ENCODE measurements at places on chromosomes 7 and 10.

- DNase-seq, result no peak
Observed at GRCh38 chr7:4519819-4520520, 162.1 kb upstream of the FOXK1 start.

GRCh38 chr7:26593393-26593792 lies 271.0 kb downstream of the SKAP2 start:
- no peak for DNase-seq

- DNase-seq, result no peak
Observed at GRCh38 chr10:16848562-16849154, 31.4 kb upstream of the RSU1 start.

GRCh38 chr7:106050746-106051117 lies 61.4 kb downstream of the SYPL1 start:
- DNase-seq, result peak; percentile 58

DNA sequence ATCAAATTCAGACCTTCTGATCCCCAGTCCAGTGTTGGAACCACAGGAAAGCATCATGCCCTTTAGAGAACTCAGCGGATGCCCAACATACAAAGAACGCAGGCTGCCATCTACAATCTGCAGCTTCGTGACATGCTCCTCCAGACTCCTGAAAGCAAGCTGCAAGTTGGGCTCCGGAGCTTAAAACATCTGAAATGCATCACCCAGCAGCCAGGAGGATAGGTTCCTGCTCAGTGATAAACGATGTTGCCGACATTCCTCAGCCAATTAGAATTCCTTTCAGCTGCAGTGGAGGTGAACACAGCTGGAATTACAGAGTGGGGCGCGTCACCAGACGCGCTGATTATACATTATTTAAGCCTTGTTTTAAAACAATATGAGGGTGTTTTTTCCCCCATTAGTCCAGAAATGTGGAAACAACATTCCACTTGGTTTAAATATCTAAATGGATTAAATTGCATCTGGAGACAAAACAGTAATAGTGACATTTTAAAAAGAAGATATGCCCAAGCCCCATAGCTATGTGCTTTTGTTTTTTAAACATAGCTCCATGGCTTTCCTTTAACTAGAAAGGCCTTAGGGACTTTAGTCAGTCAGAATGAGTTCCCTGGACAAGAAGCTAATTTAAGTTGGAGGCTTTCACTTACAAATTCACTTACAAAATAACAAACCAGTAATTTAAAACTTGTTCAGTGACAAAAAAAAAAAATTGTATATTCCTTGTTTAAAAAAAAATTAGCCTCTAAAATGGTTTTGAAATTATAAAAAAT lies 6.3 kb downstream of the SMURF1 start:
- peak; percentile 80 for DNase-seq

DNA sequence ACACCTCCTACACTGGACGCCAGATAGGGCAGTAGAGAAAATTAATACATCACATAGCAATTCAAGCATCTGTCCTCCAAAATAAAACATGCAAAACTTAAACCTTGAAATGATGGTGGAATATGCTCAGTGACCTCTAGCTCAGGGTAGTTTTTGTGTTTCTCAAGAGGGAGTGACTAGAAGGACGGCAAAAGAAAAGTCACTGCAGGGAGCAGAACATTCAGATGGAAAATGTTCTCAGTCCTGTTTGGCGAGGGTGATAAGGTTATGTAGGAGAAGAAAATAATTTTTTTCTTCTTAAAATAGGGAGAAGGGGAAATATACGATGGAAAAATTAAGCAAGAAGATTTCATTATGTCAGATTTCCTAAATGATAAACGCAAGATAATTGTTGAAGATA lies 50.9 kb downstream of the APBB1IP start:
- DNase-seq, result peak; percentile 51

- no peak for DNase-seq
Observed at GRCh38 chr10:42937649-42938180, 139.2 kb upstream of the RET start.

DNA sequence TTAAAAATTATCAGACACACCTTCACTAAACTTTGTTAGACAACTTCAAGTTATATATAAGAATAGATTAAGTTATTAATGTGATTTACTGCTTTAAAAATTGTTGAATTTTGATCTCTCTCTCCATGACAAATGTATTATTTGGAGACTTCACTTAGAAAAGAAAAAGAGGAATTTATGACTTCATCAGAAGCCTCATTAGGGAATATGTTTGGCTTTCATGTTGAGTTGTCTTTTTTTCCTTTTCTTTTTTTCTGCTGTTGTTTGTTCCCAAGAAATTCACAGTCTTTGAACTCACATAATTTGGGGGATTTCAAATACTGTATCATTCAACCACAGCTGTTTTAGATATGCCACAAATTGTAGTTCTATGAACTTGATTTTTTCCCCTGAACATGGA lies 149.5 kb downstream of the PPP1R9A start:
- DNase-seq, result no peak

DNA sequence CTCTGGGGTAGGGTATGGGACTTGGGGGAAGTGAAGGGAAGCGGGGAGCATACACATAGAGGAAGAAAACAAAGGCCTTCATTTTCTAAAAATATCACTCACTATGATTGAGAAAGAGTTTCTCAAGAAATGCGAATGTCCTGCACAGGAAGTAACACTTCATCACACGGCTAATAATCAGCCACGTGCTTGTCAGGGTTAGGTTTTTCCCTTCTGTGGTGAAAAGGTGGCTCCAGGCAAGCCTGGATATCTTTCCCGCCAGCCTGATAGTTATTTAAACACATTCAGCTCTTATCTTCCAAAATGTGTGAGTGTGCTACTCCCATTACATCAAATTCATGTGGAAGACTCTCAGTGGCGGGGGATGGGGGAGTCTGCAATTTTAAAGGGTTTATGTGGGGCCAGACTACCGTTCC lies 166.4 kb upstream of the ADO start:
- peak; percentile 72 for DNase-seq

DNA sequence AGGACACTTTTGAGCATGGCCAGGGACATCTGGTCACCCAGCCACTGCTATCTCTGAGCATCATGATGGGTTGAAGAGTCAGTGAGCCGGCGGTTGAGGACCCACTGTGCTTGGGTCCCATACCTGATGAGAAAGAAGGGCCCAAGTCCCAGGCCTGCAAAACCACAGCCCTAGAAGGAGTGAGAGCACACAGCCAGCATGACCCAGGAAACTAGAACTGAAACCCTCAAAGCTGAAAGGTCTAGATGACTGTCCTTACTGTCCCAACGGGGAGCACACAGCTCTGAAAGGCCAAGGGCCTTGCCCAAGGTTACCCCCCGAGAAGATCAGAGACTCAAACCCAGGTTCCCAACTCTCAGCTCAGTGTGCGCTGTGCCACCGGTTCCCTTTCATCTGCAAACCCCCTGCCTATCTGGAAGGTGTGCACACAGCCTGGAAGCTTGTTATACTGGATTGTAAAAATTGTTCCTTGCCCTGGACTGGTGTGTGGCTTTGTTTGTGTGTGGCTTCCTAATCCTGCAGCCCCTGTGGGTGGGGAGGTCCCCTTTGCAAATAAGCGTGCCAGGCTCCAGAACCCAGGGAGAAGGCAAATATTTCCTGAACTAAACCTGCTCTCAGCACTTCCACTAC lies 22.6 kb upstream of the PSAP start:
- DNase-seq, result no peak

DNA sequence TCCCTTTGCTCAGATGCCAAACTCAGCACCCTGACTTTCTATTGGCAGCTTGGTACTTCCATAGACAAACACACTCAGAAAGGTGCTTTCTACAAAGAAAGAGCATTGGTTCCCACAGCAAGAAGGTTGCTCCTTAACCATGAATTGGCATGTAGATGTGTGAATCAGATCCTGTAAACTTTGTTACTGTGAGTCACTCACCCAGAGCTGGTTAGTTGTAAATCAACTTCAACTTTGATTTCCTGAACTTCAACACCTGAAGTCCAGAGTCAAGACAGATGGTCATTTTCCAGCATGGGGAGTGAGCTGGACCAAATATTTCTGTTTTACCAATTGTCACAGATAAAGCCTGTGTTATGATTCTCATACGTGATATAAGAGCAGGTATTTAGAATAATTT lies 797.2 kb downstream of the TNS3 start:
- peak; percentile 55 for DNase-seq

DNA sequence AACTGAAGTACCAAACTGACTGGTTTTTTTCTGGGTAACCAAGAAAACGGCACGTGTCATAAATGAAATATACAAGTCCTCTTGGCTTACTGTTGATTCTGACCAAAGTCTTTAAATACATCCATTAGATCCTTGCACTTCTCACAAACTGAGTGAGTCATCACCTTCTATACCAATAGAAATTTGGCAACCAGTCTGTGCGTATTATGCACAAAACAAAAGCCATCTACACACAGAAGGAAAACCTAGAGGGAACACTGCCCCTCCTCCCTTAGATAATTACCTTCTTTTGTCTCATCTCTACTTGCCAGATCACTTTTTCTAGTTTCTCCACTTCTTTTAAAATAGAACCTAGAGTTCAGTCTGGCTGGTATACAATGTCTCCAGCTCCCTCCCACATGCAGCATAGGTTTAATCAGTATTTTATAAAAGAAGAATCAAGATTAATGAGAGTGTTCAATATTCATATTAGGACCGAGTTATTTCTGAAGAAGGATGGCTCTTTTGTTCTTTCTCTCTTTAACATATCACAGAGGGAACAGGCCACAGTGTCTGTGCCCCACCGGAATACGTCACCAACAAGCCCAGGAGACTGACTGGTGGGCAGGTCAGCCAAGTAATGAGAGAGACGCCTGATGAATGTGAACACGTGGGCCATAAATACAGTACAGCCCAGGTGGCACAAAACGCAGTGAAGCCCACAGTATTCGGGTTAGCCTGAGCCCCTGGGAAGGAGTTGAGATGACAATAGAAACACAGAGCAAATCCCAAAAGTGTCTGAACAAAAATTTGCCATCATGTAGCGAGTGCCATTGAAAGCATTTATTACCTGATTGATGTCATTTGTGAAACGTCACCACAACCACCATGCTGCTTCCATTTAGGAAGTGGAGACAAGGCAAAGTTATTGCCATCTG lies 91.3 kb downstream of the KIAA1549 start:
- DNase-seq, result peak; percentile 28

- DNase-seq, result no peak
Observed at GRCh38 chr10:103654925-103655324, 161.4 kb downstream of the NEURL1 start.

GRCh38 chr7:80312139-80312661 lies 177.6 kb downstream of the GNAI1 start:
- peak; percentile 93 for DNase-seq

DNA sequence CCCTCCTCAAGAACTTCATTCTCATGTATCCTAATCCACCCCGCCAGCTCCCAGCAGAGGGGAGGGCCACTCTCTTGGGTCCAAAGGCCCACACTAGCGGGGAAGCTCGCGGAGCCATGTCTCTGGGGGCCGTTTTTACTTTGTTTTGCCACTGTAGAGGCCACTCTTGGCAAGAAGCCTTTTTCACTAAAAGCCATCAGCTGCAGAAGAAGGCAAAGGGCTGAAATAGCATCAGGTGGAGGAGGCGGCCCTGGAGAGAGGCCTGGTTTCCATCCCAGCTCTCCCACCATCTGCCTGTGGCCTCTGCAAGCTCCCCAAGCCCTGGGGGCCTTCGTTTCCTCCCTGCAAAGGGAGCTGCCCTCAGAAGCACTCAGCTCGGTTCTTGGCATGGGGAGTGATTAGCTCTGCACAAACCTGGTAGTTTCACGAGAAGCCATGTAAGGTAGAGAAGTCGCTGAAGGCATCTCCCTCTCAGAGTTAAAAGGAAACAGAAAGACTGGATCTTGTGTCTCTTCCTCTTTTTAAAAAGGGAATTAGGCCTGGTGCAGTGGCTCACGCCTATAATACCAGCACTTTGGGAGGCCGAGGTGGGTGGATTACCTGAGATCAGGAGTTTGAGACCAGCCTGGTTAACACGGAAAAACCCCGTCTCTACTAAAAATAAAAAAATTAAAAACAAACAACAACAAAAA lies 70.3 kb downstream of the PARP12 start:
- DNase-seq, result peak; percentile 12

DNA sequence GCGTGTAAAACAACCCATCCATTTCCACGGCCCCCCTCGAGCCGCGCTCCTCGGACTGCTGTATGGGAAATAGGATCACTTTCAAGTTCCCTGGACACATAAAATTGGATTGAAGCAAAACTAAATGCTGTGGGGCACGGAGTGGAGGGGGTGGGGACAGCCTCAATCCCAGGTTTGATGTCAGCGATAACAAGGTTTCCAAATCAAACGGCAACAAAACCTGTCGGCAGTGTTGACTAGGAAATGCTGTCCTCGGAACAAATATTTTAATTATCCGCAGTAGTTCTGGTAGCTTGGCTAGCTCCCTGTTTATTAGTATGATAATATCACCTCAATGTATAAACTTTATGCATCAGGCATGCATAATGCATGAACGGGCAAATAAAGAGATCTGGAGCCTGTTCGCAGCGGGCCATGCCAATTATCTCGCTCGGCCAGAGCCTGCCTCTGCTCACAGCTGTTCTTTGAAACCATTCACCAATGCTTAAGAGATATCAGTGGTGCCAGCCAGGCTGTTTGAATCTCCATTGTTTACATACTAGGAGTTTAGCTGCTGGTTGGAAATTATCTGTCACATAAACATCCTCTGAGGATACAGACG lies 161.1 kb downstream of the PAXIP1 start:
- peak; percentile 41 for DNase-seq

DNA sequence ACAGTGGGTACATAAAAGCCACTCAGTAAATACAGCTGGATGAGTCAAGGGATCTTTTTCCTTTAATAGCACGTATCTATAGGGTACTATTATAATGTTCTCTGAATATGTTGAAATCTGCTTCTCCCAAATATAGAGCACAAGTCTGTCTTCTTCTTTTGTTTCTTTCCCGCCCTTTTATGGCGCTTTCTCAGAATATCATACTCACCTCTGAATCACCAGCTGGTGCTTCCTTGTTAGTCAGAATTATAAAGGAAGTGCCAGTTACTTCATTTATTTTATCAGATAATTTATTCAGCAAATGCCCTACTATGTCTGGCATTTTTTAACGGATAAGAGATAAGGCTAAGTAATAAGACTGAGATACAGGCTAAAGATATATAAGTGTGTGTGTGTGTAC lies 772.9 kb downstream of the SORCS3 start:
- DNase-seq, result no peak
